ENCODE measurements at places on chromosomes 4 and X.

DNA sequence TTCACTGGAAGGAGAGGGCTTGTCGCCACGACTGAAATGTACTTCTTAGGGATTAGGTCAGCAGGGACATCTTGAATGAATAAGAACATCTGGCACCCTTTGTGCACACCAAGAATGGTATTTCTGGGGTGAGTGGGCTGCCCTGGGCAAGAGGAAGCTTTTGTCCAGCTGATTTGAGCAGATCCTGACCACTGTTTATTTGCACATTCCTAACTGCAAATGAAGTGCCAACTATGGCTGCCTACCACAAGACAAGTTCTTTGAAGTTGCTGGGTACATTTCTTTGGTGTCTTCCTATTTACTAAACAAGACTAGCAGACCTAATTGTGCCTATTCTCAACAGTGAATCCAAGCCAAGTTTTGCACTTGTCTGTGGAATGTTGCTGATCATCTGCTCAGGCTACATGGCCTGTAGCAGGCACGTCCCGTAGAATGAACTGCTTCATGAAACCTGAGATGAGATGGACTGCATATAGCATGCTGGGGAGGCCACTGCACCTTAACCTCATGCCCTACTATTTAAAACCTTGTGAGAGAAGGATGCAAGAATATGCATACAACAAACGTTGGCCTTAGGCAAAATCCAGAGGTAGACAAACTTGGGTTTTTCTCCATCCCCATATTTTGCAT, 45.0 kb downstream of the PIR start:
- no peak for DNase-seq

GRCh38 chr4:79788884-79789283, 284.1 kb downstream of the ANTXR2 start:
- DNase-seq, result no peak

- no peak for DNase-seq
These were observed 582.9 kb downstream of the ADGRL3 start for GRCh38 chr4:61783050-61783449.

DNA sequence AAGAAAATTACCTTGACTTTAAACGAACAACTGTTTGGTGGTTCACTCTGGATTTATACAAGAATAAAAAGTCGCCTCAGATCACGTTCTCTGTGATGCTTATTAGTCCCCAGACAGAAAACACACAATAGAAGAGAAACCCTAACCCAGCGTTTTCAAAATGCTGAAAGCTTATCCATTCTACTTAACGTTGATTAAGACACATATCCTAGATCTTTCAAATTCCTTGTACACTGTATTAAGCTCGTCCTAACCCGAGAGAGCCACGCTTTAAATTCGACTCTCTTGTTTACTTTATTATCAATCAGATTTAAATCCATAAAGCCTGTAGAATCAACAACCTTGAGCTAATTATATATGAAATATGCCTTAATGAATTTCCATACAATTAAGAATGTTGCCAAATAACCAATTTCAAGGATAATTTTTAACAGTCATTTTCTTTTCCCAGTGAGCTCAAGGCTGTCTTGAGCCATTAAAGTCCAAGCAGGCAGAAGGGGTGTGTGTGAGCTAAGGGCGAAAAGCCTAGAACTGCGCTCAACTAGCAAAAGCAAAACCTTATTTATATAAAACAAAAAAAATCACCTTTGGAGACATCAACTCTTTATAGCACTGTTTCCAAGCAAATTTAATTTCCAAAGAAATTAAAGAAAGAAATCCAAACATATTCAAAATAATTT, 981 bp upstream of the PITX2 start:
- DNase-seq, result no peak

DNA sequence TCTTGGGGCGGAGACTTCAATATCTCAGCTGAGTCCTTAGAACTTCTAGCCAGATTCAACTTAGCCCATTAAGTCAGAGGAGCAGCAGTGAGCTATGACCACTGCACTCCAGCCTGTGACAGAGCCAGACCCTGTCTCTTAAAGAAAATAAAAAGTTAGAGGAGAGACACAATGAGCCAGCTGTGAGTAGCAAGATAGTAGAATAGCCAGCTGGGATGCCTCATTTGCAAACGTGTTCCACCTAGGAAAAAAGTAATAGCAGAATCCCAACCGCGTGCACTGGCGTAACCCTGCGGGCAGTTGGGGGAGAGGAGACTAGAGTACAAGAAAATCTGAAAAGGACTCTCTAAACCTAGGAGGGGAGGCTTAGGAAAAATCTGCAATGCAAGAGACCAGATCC, 133.2 kb upstream of the ANXA3 start:
- DNase-seq, result no peak

GRCh38 chrX:11944501-11944900, 186.5 kb downstream of the MSL3 start:
- no peak for DNase-seq

- no peak for DNase-seq
These were observed 76.7 kb downstream of the DGKK start for GRCh38 chrX:50393902-50394301.

- DNase-seq, result no peak
These were observed 1.4 kb downstream of the DDX3X start for GRCh38 chrX:41335198-41335957.

GRCh38 chr4:111813555-111814140, 331.6 kb upstream of the FAM241A start:
- DNase-seq, result peak; percentile 25

All from NCI-H187 treated with DMSO at 0.1 percent for 48 hours (cell line).